Thyroid gland (tissue), 4 donors: ENCODE measurements at places on chromosomes 5 and 9. TPM values are rescaled to one million over a fixed set of nuclear protein-coding genes. Genes with fewer than 3 reads are reported as not detected.
A peak's percentile ranks its signal among the peaks of the same experiment; 100 is the strongest.

DNA sequence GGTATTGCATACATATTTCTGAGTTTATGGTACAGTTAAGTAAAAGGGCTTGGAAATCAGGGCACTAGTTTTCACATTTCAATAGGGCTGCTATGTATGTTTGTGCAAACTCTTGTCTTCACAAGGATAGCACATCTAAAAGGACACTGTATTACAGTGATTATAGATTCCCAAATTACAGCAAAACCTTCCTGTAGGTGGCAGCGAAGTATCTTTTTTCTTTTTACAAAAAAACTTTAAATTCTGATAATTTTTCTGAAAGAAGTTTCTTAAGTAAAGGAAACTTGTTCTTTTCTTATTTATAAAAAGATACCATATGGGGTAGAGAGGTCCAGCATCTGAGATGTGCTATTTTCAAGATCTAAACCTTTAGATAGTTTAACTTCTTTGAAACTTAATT is 337.8 kb downstream of the PTPRD start:
- no peak for DNase-seq

DNA sequence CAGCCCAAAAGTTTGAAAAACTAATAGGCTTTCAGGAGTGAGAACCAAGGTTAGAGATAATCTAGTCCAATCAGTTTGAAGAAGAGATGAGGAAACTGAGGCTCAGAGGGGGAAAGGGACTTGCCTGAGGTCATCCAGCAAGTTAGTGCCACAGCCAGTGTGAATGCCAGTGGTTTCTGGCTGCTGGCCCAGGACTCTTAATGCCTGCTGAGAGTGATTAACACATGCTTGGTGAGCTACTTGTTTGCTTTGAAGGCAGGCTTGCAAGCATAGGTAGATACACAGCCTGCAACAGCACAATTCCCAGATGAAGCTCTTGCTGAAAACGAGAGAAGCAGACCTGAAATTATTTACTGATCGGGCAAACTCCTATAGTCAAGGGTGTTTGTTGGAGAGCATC is 591.6 kb upstream of the SGCD start:
- peak; percentile 61 for DNase-seq

GRCh38 chr5:37495210-37495609 is 116.1 kb downstream of the WDR70 start:
- DNase-seq, result no peak

DNA sequence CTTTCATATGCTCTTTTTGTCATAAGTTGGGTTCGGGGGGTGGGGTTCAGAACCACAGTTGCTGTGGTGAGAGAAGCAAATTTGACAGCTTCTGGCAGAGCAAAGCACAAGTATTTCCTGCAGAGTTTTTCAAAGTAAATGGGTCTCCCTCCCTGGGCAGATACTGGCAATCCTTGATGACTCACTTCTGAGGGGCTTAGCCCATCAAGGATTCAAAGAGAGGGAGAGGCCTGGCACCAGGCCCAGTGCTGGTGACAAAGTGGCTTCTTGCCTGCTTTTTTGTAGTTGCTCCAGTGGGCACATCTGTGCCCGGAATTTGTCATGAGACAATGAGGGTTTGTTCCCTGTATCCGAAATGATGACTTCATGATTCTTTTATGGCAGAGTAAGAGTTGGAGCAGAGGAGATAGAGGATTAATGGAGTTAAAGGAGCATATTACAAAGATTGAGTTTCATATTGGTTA is 46.6 kb upstream of the TNC start:
- DNase-seq, result peak; percentile 24

GRCh38 chr5:158966716-158967115 is 133.0 kb downstream of the EBF1 start:
- no peak for DNase-seq

Gene AK8
- total RNA-seq, result 5.4 TPM

Gene ZNF366
- 2.7 TPM for total RNA-seq
